ENCODE measurements at places on chromosomes 12 and 14.

DNA sequence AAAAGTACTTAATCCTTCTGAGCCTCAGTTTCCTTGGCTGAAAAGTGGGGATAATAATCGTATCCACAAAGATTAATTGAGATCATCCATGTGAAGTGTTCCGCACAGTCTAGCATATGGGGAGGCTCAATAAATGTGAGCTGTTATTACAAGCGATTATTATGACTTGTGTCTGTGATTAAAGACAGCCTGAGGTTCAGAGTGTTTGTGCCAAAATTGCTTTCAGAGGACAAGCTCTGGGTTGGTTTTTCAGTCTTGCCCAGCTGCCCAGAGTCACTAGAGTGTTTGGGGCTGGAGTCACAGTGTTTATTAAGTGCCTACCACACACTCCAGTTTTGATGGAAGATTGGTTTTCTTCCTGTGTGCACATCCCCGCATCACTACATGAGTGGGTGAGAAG lies 53.5 kb downstream of the NTF3 start:
- no peaks in the 10 kb centered on the region for H3K27me3 ChIP-seq
- no peaks in the 10 kb centered on the region for H3K36me3 ChIP-seq
- H3K4me3 ChIP-seq = no peak overlapping the region
- peaks cover 40% of the 10 kb centered on the region for H3K4me1 ChIP-seq

DNA sequence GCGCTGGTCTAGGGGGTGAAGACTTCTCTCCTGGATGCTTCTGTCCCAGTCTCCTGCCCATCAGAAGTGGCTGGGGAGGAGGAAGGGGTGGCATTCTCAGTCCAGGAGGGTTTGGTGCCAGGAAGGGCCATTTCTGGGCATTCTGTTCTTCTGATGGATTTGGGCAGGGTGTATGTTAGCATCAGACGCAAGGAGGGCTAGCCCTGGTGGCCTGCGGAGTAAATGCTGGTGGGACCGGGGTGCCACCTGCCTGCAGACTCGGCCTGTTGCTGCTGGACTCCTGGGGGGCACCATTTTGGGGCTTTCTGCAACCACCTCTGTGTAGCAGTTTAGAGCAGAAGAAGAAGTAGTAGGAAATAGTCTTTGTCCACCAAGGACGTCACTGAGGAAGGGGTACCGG lies 31.7 kb downstream of the AACS start:
- H3K4me3 ChIP-seq = no peak overlapping the region
- no peaks in the 10 kb centered on the region for H3K4me1 ChIP-seq
- DNase-seq = no peak
- H3K36me3 ChIP-seq = peaks cover 15% of the 10 kb centered on the region
- H3K27me3 ChIP-seq = no peaks in the 10 kb centered on the region
- no peak overlapping the region for H3K27ac ChIP-seq

DNA sequence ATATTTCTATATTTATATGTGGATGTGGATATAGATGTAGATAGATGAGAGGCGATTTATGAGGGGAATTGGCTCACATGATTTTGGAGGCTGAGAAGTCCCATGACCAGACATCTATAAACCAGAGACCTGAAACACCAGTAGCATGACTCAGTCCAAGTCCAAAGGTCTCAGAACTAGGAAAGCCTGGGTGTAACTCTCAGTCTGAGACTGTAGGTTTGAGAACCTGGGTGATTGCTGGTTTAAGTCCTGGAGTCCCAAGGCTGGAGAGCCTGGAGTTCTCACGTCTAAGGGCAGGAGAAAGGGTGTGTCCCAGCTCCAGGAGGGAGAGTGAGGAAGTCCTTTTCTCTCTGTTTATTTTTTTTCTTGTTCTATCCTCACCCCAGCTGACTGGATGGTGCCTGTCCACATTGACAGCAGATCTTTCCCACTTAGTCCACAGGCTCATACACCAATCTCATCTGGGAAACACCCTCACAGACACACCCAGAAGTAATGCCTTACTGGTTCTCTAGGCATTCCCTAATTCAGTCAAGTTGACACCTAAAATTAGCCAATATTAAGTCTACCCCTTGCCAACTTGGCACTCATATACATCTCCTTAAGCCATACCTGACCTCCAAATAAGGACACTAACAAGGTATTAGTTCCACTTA lies 45.4 kb downstream of the EMP1 start:
- H3K4me1 ChIP-seq = no peaks in the 10 kb centered on the region
- DNase-seq = no peak
- H3K27ac ChIP-seq = no peak overlapping the region
- no peaks in the 10 kb centered on the region for H3K36me3 ChIP-seq

DNA sequence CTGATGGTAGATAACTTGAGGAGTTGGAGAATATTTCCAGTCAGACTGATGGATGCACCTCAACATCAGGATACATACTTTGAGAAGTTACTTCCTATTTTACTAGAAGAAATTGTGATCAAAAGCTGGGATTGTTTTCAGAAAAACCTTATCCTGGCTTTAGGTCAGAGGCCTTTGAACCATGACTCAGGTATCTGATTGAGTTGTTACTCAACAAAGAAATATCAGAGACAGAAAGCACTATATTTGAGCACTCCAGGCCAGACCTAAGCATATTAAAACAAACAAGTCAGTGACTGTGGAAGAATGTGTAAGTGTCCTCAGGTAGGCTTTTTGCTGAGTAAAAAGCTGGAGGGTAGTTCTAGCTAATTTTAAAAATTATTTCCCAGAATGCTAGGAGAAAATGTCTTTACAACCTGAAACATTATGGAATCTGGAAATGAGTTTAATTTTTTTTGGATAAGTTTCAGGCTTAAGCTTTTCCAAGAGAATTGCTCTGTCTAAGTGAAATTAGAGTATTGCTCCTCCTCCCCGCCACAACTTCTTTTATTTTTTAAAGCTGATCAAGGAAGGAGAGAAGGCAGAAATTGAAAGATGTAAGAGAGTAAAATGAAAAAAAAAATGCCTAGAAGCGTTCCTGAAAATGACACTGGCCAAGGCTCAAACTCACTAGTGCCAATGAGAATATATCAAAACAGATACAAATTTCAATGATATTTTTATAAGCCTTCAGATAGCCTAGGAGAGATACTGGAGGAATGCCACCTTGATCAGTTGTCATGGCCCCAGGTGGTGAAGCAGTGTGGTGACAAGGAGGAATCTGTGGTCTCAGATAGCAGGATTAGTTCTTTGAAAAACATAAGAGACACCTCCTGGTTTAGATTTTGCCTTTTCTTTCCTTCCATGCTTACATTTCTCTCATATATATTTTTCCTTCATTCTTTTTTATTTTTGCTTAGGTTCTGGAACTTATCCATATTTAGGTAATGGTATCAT lies 790.3 kb downstream of the TMTC2 start:
- no peaks in the 10 kb centered on the region for H3K4me1 ChIP-seq
- no peak overlapping the region for H3K4me3 ChIP-seq
- no peak for DNase-seq
- no peak overlapping the region for H3K27ac ChIP-seq
- H3K36me3 ChIP-seq = no peaks in the 10 kb centered on the region

DNA sequence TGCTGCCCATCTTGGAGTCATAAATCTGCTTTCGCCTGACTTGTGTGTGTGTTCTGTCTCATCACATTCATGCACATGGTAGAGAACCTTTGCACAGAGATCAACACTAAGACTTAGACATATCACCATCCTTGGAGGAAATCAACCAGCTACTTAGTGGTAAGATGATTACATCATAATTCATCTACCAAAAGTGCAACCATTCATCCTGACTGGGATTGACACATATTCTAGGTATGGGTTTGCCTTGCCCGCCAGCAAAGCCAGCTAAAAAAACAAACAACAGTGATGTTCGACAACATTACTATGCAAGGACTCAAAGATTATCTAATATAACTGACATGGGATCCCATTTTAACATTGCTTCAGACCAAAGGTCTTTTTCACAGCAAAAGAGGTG lies 228.7 kb downstream of the NUAK1 start:
- H3K27me3 ChIP-seq = no peaks in the 10 kb centered on the region
- H3K4me3 ChIP-seq = no peak overlapping the region
- no peaks in the 10 kb centered on the region for H3K36me3 ChIP-seq
- no peak overlapping the region for H3K27ac ChIP-seq

GRCh38 chr12:112162241-112162790 lies 37.0 kb downstream of the TRAFD1 start:
- DNase-seq = peak; percentile 56
- no peak overlapping the region for H3K27ac ChIP-seq
- no peaks in the 10 kb centered on the region for H3K4me1 ChIP-seq
- H3K27me3 ChIP-seq = no peaks in the 10 kb centered on the region

DNA sequence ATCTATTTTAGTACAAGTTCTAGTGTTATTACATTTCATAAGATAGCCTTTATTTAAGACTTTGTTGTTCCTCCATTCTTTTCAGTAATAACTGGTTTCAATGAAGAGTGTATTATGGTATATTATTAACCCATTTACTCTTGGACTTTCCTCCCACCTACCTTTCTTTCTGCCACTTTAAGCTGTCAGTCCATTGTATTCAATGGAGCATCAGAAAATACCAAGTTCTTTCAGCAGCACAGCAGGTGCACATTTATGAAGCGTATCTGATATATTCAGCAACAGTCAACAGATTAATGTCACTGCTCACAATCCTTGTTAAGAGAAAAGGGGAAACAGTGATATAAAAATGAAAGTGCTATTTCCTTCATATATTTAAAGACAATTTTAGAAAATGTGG lies 660.9 kb downstream of the C12orf50 start:
- no peak for DNase-seq
- no peaks in the 10 kb centered on the region for H3K27me3 ChIP-seq

DNA sequence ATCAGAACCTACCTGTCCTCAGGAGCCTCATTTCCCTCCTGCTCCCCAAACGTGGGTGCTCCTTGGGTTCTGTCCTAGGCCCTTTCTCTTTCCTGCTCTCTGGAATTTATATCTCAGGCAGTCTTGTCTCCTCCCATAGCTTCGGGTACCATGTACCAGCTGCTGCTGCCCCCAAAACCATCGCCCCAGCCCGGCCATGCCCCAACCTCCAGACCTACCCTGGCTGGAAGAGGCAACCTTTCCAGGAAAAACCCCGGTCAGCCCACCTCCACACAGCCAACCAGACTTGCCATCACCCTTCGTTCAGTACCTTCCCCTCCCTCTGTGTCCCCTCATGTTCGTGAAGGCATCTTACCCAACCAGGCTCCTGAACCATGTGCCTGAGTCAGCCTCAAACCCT lies 165.1 kb downstream of the CALM1 start:
- no peaks in the 10 kb centered on the region for H3K36me3 ChIP-seq
- no peak for DNase-seq
- H3K27me3 ChIP-seq = no peaks in the 10 kb centered on the region
- no peaks in the 10 kb centered on the region for H3K4me1 ChIP-seq
- H3K27ac ChIP-seq = no peak overlapping the region
- H3K4me3 ChIP-seq = no peak overlapping the region

DNA sequence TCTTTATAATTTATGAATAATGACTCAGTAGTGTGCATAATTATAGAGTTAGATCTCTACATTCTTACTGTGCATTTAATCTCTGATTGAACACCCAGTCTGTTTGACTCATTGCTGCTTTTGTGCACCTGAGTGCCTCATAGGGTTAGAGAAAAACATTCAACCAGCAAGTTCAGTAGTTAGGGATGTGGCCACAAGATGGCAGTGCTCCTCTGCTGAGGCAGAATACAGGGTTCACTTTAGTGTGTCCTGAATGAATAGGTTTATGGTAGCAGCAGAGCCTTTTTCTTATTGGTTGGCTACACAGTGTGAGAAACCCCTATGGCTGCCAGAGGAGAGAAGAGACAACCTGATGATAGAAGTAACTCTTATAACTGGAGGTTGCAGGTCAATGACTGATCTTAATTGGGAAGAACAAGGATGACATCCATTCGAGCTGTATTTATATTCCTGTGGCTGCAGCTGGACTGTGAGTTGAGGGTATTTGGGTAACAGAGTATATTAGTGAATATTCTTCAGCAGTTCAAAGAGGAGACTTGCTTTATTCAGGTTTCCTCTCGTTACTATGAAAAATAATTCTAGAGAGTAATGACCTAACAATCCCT lies 194.9 kb upstream of the OR4E1 start:
- H3K4me3 ChIP-seq = no peak overlapping the region
- DNase-seq = no peak
- no peaks in the 10 kb centered on the region for H3K27me3 ChIP-seq
- no peak overlapping the region for H3K27ac ChIP-seq

DNA sequence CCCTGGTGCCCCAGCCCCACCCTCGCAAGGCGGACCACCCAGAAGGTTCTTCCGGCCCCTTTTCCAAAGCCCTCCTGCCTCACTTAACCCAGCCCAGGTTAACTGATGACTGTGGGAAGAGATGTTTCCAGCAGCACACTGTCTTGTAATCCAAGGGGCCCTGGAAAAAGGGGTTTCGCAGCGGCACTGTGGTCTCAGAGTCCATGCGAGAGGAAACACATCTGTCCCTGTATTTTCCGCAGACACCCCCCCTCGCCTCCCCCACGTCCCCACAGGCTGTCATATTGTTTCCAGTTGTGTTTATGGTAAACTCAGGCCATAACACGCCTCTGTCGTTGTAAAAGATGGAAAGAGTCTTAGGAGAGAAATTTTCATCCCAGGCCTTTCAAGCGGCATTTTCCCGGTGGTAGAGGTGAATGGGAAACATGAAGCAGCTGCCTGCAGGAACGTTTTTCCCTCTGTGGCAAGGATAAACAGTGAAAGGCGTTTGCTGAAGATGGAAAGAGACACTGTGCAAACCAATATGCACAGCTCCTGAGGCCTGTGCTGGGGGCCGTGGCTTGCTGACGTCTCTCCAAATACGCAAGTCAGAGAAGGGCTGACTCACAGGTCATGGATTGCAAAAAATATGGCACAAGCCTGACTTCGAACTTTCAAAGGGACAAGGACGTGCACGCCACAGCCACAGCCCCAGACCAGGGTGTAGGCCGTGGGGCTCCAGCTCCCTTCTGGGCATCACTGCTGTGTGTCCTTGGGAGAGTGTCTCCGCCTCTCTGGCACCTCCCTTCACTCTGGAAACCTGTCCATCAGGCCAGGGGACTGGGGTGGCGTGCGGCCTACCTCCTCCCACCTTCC lies 22.5 kb upstream of the FZD10 start:
- no peak overlapping the region for H3K27ac ChIP-seq
- H3K4me1 ChIP-seq = no peaks in the 10 kb centered on the region
- no peak for DNase-seq

- no peaks in the 10 kb centered on the region for H3K4me1 ChIP-seq
- DNase-seq = no peak
- no peak overlapping the region for H3K4me3 ChIP-seq
- H3K27me3 ChIP-seq = no peaks in the 10 kb centered on the region
Observed at GRCh38 chr12:92827836-92828431, 101.2 kb downstream of the EEA1 start.

DNA sequence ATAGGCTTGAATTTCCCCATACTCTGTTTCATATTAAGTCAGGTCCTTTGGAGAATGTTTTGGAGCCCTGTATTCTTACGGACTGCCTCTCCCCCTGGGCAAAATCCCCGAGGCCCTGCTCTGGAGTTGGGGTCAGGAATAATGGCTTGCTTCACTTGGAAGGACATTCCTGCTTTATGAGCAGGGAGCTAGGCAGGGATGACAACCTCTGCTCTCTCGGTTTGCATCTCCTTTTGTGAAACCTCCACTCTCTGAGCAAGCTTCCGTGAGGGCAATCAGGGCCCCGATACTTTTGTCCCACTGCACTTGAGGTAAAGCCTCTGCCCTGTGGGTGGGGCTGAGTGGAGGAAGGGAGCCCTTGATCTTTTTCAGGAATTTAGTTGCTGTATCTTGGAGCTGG lies 19.3 kb downstream of the OS9 start:
- no peaks in the 10 kb centered on the region for H3K27me3 ChIP-seq
- peaks cover 36% of the 10 kb centered on the region for H3K36me3 ChIP-seq
- no peak for DNase-seq
- no peaks in the 10 kb centered on the region for H3K4me1 ChIP-seq
- no peak overlapping the region for H3K27ac ChIP-seq
- no peak overlapping the region for H3K4me3 ChIP-seq

- H3K4me1 ChIP-seq = peaks cover 6% of the 10 kb centered on the region
- DNase-seq = no peak
- H3K4me3 ChIP-seq = no peak overlapping the region
- H3K27me3 ChIP-seq = no peaks in the 10 kb centered on the region
- peaks cover 21% of the 10 kb centered on the region for H3K36me3 ChIP-seq
- peak overlapping the region; percentile 71 for H3K27ac ChIP-seq
Observed at GRCh38 chr14:93957751-93958566, 18.4 kb downstream of the ASB2 start.

Data from ascending aorta (tissue), 2 donors.